ENCODE measurements at places on chromosomes 13 and 19.

- no peak for DNase-seq
Observed at GRCh38 chr13:44012910-44013757, 133.4 kb downstream of the LACC1 start.

DNA sequence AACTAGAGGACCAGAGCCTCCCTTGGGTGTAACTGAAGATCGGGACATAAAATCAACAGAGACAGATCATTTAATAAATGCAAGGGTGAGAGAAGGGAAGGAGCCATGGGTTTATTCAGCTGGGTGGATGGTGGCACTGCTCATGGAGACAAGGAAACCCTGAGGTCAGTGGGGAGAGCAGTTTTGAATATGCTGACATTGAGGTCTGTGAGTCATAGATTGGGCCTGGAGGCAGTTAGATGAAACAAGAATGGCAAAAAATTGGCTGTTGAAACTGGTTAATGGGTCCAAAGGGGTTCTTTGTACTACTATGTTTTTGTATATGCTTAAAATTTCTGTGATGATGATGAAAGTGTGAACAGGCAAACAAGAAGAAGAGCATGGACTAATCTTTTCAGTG is 5.1 kb upstream of the GTF3A start:
- DNase-seq = no peak

DNA sequence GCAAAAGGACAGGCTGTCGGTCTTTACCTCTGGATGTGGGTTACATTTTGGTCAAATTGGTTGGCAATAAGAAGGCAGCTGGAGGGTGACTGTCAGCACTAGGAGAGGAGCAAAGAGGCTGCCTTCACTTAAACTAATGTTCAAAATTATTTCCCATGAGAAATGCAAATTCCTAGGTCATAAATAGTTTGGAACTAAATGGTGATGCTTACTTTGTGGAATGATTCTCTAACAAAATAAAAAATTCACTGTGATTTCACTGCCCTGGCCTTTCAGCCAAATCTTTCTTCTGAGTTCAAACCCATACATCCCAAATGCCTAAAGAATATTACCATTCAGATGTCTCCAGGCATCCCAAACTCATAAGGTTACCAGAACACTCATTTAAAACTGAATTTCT is 25.0 kb upstream of the OXGR1 start:
- DNase-seq = no peak

DNA sequence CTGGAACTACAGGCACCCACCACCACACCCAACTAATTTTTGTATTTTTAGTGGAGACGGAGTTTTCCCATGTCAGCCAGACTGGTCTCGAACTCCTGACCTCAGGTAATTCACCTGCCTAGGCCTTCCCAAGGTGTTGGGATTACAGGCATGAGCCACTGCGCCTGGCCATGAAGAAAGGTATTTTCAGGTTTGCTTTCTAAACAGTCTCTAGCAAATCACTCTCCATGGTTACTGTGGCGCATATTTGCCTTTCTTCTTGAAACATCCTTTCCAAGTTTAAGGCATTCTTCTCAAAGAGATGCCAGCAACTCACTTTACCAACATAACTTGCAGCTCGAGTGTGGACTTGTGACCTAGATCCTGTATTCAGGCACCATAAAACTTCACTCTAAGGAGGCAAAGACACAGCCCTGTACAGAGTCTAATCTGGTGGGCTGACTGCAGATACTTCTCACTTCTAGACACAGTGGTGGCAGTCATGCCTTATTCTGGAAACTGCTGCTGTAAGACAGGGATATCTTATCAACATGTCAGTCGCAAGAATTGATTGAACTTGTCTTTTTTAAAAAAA is 461.4 kb upstream of the TSHZ3 start:
- no peak for DNase-seq

DNA sequence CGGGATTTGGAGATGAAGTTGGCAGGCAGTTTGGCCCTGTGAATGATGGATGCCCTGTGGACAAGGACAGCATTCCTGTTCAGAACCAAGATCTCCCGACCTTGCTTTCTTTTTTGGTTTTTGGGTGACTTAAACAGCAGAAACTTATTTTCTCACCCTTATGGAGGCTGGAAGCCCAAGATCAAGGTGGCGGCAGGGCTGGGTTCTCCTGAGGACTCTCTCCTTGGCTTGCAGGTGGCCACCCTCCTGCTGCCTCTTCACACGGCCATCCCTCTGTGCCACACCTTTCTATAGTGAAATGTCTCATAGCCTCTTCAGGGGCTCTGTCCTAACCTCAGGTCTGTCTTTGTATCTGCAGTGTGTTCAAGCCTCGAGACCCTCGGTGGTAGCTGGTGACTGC is 14.0 kb downstream of the ZNF333 start:
- DNase-seq = no peak

DNA sequence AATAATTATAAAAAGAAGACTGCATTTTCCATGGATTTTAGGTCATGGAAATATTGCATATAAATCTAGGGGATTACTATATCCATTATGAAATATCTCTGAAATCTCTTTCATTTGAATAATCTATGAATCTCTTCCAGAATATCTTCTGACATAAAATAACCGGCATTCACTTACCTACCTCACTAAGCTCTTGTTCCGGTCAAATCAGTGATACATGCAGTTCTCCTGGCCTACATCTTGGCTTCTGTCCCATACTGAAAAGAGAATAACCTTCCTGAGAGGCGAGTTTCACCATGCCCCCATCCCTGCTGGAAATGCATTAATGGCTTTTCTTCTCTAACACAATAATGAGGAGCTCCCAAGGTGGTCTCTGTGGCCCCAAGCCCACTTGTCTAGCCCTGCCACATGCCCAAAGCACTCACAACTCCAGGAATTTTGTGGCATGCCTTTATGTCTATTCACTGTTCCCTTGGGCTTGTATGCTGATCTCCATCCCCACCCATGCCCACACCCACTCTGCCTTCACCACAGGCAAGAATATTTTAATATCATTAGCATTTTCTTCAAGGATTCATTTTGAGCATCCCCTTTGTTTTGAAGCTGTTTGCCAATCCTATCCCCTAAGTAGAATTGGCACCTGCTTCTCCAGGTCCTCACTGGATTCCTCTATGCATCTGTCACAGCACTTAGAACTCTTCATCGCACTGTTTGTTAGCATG is 401.6 kb downstream of the COG6 start:
- no peak for DNase-seq

DNA sequence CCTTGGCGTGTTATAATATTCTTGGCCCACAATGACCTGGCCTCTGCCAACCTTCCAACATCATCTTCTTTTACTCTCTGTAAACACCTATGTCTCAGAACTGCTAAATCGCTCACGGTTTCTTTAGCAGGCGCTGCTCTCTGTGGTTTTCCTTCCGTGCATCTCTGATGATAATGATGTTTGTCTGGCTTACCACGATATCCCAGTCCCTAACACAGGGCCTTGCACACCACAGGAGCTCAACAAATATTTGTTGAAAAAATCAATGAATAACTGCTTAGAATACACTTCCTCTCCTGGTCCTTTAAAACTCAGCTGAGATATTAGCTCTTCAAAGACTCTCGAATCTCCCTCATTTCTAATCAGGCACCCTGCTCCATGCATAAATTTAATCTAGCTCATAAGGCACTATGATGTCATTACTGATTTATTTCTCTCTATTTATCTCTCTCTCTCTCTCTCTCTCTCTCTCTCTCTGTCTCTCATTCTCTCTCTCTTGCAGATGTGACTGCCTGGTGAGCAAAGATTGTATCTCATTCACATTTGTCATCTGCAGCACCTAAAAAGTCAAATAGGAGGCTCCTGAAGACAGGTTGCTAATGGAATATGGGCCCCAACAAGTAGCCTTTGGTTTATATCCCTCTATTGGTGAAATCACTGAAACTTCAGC is 206.4 kb downstream of the NHLRC3 start:
- DNase-seq = no peak

DNA sequence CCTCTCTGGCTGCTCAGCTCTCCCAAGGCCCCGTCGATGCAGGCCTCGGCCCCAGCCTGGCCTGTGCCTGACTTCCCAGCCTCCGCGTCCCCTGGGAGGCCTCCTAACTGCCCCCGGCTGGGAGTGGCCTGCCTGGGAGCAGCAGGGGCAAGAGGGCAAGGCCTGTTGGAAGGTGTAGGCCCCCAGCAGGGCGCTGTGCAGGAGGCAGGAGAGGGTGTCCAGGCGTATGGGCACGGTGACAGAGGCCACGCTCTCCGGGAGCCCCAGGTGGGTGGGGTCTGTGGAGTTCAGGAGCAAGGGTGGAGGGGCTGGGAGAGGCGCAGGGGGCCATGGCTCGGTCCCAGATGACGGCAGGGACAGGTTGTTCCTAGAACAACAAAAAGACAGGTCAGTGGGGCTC is 1.2 kb downstream of the C19orf84 start:
- DNase-seq = no peak

All from fibroblast of mammary gland (primary cell).